ENCODE measurements at places on chromosomes 12 and 14.
A peak's percentile ranks its signal among the peaks of the same experiment; 100 is the strongest.

DNA sequence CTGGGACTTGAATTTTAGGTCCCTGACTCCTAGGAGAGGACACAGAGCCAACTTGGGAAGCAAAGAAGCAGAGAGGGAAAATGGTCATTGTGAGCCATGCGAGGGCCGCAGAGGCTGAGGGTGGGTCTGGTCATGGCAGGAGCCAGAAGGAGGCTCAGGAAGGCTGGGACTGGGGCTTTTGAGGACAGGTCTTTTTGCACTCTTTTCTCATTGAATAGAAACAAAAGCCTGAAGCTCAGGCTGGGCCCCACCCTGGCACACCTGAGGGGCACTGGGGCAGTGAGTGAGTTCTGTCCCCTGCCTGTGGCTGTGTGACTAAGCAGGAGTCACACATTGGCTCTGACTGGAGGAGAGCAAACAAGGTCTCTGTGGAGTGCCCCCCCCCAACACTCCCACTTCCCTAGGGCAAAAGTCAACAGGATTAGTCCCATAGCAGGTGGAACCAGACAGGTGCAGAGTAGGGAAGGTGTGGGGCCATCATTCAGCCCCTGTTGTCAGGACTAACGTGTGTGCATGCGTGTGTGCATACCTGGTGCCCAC is 2.8 kb downstream of the KRT7 start:
- no peak for DNase-seq

- DNase-seq = no peak
Measured at GRCh38 chr14:57582746-57583145, 89.1 kb upstream of the CCDC198 start.

GRCh38 chr12:124655698-124656516 is 88.5 kb upstream of the NCOR2 start:
- peak; percentile 81 for DNase-seq

GRCh38 chr12:111249018-111249370 is 119.9 kb downstream of the PHETA1 start:
- DNase-seq = no peak

- no peak for DNase-seq
Measured at GRCh38 chr14:86915406-86915805, 1077.6 kb downstream of the GALC start.

DNA sequence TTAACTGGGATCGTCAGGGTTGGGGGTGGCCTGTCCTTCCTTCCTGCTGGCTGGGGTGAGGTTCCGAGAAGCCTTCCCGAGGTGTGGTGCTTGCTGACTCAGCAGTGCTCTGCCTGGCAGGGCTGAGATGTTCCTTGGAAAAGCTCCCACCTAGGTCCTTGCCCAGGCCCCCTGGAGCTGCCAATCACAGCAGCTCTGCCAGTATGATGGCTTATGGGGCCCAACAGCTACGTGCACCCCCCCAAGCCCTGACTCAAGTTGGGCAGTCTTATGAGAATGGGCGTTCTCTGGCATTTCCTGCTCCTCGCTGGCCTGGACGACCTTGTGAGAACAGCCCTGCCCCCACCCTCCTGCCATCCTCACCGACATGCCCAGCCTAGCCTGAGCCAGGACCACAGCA is 292.2 kb upstream of the CRY1 start:
- no peak for DNase-seq

DNA sequence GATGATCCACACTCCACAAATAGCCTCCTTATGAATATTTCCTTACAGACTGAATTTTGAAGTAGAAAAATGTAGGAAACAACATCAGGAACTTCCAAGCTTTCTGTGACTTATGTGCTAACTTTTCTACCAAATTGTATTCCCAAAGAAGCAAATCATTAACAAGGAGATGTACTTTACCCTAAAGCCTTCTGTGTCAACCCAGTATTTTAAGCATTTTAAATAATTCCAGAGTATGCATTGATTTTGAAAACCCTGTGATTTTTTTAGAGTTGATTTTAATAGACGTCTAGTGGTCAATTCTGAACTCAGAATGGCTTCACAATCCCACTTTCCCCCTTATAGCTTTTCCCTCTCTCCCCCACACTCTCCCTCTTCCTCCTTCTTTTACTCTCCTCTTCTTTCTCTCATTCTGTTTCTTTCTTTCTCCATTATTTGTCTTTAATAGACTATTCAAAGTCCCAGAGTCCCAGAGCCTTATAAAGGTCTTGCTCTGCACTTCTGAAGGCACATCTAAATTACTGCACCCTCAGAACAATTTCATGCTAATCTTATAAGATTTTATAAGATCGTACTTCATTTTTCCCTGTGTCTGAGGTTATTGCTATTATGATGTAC is 10.1 kb upstream of the MYF6 start:
- no peak for DNase-seq

DNA sequence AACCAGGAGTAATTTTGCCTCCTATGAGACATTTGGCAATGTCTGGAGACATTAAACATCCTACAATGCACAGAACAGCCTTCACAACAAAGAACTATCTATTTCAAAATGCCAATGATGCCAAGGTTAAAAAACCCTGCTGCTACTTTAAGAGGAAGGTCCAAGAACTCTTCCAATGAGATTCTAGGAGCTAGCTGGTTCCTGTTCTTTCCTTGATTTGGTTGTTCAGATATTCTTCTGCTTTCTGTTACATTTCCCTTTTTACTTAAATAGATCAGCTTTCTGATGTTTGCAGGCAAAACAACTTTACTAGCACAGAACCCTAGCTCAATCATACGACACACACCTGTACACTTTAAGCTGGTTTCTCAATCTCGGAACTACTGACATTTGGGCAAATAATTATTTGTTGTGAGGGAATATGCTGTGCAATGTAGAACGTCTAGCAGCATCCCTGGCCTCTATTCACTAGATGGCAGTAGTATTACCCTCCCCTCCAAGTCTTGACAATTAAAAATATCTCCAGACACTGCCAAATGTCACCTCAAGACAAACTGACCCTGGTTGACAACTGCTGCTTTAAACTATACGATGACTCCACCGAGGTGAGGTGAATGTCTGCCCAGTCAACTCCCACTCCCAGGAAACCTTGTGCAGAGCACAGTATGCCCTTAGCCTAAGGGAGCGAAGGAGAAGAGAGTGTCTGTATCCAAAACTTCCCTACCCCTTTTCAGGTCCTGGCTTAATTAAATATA is 4.4 kb downstream of the BLTP3B start:
- DNase-seq = no peak

- no peak for DNase-seq
Measured at GRCh38 chr12:20374795-20375194, 6.5 kb downstream of the PDE3A start.

GRCh38 chr14:68479247-68479646 is 313.6 kb downstream of the ZFP36L1 start:
- DNase-seq = no peak

GRCh38 chr12:58458102-58458501 is 462.2 kb downstream of the LRIG3 start:
- no peak for DNase-seq

GRCh38 chr14:52706286-52706685 is 714 bp upstream of the PSMC6 start:
- DNase-seq = no peak

- no peak for DNase-seq
Measured at GRCh38 chr12:63990828-63991547, 146.5 kb downstream of the SRGAP1 start.

DNA sequence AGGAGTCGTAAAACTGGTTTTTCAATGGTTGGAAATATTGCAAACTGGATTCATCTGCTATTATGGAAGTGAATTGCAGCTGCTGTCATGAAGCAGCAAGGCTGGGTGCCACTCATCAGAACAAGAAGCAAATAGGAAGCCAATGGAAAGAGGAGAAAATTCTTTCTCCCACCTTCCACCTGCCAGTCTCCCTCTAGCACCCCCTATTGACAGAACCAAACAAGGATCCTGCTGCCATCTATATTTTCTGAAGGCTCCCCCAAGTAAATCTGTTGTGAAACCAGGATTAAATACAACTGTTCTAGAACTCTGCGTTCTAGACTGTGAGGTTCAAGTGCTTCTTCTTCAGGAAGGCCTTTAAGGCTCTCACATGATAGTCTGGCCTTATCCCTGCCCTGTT is 286.6 kb downstream of the AACS start:
- no peak for DNase-seq

DNA sequence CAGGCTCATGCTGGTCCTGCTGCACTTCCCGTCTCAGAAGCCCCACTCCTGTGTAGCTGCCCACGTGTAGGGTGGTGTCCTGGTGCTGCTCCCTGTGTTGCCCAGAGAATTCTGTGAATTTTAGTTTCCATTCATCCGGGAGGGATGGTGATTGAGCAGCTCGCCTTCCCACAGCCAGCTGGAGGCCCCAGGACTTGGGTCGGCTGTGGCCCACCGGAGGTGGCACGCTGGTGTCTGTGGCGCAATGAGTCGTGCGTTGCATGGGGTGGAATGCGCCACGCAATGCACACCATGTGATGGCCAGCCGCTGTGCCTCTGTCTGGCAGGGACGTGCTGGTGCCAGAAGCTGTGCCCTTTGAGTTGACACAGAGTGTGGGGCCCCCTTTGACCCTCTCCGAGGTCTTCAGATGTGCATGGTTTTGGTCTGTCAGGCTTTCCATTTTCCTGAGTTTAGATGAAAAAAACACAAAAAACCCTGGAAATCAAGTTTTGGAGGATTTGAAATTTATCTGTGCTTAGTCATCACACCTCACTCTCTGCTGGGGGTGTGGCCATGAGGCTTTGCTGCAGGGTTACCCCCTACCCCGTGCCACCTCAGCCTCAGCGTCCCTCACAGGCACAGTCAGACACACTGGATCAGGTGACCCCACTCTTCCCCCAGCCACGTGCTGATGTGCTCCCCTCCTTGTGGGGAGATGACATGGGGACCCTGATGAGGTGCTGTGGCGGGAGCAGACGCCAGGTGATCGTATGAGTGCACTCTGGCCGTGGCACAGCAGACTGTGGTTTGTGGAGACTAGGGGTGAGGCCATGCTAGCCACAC is 64.6 kb downstream of the EP400 start:
- DNase-seq = no peak

DNA sequence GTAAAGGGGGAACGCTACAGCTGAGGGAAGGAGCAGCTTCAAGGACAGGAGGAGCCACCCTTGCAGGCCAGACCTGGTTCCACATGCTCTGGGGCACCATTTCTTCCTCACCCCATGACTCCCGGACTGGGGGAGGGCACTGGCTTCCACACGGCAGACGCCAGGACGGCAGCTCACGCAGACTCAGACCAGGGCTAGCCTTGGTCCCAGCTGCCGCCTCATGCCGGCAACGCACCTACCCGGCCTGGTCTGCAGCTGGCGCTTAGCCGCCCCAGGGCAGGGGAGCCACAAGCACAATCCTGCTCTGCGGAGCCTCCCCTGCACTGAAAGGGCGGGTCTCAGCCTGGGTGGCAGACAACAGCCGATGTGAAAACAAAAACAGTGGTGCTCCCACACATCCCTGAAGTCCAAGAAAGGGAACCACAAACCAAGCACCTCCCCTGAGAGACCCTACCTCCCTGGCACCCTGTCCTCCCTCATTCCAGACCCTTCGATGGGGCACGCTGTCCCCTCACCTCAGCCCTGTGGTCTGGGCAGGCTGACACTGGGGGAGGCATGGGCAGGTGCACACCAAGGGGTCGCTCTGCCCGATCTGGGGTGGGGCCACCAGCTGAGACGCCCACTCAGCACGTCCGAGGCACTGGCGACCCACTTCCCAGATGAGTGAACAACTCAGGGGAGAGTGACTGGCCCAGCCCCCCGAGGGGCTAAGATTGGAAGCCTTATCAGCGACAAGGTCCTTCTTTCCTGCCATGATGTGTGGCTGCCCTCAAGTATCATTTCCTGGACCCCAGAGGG is 65.0 kb downstream of the CHGA start:
- DNase-seq = no peak

DNA sequence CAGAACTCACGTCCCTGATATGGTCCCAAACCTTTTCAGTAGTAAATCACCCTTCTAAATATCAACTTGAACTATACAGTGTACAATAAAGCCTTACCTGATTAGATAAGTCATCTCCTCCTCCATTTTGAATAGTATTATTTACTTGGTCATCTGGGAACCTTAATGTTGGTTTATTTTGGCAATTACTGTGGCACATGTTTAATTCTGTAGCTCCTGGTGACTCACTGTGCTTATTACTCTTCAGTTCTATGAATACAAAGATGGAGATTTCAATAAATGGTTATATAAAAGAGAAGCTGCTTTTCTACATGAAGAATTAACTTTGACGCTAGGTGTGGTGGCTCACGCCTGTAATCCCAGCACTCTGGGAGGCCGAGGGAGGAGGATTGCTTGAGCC is 25.4 kb downstream of the MIS18BP1 start:
- DNase-seq = no peak

DNA sequence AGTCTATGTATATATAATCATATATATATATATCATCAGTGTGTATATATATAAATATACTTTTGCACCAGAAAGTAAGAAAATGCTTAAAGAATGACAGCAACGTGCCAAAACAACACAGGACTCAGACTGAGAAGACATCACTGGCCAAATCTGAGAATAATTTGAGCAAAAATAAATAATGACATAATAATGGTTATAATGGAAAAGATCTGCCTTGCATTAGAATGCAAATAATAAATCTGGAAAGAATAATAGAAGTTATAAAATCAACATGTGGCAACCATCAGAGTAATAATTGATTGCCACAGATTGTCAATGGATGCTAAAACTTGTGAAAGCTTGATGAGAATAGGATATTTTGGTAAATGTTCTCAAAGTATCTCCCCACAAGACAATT is 61.5 kb upstream of the PLEKHG7 start:
- DNase-seq = no peak

DNA sequence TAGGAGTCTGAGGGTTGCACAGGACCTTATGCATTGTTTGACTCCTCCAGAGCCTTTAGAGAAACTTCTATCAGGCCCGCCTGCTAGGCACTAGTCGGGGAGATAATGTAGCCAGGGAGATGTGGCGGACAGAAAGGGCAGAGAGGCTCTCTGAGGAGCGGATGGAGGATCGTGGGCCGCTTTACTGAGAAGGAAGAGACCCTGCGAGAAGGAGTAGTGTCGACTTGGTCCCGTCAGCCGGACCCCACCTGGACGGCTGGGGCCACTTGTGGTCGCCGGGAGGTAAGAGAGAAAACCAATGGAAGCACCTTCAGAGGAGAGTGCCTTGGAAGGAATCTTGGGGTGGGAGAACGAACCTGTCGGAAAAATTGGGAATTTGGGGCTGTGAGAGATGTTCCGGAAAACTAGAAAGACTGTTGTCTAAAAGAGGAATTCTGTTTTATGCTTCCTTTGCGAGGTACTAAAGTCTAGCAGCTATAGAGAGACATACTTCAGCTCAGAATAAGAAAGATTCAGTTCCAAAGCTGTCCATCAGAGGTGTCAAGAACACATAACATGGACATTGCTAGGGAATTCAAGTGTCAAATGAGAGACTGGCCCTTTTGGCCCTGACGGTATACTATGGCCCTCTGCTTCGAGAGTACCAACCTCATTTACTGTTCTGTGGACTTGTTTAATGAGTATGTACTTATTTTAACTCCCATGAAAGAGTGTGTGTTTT is 660 bp upstream of the MCRS1 start:
- peak; percentile 20 for DNase-seq

GRCh38 chr14:66045572-66046021 is 440.6 kb upstream of the CCDC196 start:
- no peak for DNase-seq

Measured in NCI-H2227 treated with DMSO at 0.1 percent for 48 hours (cell line).